Stomach (tissue), 19 donors: ENCODE measurements at places on chromosomes 16 and 17. TPM values are rescaled to one million over a fixed set of nuclear protein-coding genes. Genes with fewer than 3 reads are reported as not detected.

The HAS3 gene
- 10.3 TPM for total RNA-seq

The TBC1D3H gene
- total RNA-seq, result not detected

- DNase-seq, result peak; percentile 43
Observed at GRCh38 chr16:29310852-29311314, 95.6 kb downstream of the NPIPB11 start.

The CALB2 gene
- not detected for total RNA-seq

DNA sequence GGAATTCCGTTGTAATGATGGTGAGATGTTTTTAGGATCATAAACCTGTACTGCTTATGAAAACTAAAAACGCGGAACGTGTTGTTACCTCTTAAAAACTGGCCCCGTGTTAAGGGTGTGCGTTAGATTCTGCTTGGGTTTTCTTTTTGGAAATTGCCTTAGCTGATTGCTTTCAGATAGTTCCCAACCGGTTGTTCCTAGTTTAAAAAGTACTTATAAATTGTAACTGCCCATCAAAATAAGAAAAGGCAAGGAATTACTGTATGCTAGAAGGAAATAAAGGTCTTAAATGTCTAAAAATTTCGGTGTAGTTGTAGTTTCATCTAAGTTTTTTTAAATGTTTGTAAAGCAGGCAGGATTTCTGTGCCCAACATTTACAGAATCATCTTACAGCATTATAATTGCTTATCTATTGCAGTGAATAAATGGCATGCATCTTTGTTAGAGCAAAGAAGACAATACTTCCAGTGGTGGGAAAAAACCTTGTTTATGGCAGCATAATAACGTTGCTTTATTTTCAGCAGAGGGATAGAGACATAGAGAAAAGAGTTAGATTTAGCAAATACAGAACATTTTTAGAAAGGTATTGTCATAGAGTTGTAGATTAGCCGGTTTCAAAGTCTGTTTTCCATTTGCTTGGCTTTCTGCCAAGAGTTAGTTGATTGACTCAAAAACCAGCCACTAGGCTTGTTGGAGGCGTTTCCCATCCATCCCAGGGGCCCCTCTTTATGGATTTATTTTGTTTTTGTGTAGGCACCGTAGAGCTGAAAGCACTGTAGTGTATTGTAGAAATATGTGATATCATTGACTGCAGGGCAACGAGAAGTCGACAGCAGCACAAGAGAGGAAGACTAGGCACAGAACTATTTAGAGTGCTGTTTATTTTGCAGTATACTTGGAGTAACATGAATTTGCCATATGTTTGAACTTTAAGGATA, 1.7 kb downstream of the PPM1D start:
- peak; percentile 53 for DNase-seq

The CASKIN1 gene
- total RNA-seq, result not detected

DNA sequence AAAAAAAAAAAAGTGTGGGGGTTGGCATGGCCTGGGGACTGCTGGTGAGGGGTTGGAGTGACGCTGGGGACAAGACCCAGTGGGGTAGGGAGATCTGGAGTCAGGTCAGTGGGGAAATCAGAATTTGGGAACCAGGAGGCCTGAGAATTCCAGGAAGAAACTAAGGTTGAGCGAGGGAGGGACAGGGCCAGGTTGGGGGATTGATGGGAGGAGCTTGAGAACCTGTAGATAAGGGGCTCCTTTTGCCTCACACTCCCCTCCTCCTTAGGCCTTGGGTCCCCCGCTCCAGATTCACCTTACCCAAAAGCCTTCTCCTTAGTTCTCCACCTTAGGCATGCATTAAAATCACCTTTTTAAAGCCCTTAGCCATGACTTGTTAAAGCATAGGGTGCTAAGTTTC, 8.3 kb upstream of the PYDC1 start:
- no peak for DNase-seq

The CIAO2B gene
- 57.1 TPM for total RNA-seq

The KRTAP4-9 gene
- total RNA-seq, result not detected

DNA sequence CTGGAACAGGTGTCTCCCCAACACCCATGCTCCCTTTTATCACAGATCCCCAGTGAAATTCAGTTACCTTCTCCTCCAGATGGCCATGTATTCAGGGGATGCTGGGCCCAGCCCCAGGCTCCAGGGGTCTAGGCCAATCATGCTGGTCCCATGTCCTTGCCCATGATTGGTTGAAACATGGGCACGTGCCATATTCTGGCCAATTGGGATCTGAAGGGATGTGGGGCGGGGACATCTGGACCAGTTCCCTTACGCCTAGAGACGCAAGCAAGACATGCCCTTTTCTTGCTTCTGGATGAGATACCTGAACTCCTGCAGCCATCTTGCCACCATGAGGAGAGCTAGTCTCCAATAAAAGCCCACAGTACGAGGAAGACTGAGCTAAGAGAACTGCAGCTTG, 31.0 kb upstream of the ST6GALNAC1 start:
- no peak for DNase-seq

DNA sequence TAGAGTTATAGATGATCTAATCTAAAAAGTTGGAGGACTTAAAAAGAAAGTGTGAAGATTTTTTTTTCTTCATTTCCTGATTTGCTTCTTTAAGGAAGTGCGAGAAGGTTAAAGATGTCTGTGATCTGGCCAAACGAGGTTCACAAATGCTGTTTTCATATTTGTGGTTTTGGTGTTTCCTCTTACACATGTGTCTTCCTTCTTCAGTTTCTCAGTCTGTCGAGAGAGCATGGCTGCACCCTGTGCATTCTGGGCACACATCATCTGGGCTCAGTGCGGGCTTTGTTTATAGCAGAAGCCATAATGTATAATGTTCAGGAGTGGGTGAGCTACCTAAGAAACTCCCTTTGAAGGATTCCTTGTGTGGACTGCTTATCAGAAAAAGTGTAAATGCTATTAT, 260.4 kb upstream of the TBX2 start:
- peak; percentile 43 for DNase-seq

The SLC16A11 gene
- not detected for total RNA-seq

The CLDN6 gene
- total RNA-seq, result not detected

- DNase-seq, result no peak
Observed at GRCh38 chr16:52193441-52193840, 353.5 kb downstream of the TOX3 start.

The KRT12 gene
- 57.6 TPM for total RNA-seq

GRCh38 chr17:41029633-41030245, at the start of gene KRTAP1-4:
Gene KRTAP1-4 (minus strand): TSS chr17:41030195. CDS start chr17:41030078, 117 bp downstream.
- DNase-seq, result no peak

DNA sequence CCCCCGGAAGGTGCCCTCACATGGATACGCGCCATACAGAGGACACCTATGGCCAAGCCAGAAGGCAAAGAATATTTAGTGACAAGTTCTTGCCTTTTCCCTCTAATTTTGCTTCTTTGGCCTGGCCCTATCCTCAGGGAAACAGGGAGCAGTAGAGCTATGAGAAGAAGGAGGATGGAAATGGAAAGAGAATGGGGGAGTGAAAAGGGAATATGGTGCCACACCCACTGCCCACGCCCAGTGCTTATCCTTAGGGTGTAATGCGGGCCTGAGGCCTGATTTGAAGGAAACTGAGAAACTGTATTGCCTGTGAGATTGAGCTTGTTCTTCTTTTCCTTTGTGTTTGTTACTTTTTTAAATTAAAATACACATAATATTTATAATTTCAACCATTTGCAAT, 255.1 kb downstream of the HS3ST3A1 start:
- no peak for DNase-seq

The TMEM100 gene
- 0.29 TPM for total RNA-seq

GRCh38 chr17:2090804-2091534, 36.1 kb downstream of the HIC1 start:
- no peak for DNase-seq
